ENCODE measurements at places on chromosomes 3 and 15.

GRCh38 chr15:76057332-76058000 is 2.3 kb upstream of the TMEM266 start:
- no peak for DNase-seq

DNA sequence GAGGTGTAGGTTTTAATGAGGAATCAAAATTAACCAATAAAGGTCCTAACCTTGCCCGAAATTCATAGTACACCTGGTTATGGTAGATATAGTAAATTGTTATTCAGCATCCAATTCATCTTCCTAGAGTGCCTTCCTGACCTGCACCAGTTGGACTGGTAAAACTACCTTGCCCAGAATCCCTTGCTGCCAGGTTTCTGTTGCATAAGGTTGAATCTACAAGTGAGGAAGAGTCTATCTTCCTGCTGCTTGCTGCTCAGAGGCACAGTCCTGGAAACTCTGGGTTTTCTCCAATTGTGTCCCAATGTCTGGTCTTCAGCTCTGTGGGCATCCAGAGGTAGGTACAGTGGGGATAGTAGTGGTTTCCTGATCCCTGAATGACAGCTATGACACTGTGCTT is 17.3 kb downstream of the CCDC54 start:
- DNase-seq = no peak

GRCh38 chr3:40770061-40770460 is 245.3 kb downstream of the ZNF621 start:
- DNase-seq = no peak

DNA sequence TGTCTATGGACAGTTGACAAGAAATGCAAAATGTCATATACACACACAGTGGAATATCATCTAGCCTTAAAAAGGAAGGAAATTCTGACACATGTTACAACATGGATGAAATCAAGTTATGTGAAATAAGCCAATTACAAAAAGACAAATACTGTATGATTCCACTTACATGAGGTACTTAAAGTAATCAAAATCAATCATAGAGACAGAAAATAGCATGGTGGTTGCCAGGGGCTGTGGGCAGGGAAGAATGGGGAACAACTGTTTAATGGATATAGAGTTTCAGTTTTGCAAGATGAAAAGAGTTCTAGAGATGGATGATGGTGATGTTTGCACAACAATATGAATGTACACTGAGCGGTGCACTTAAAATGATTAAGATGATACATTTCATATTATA is 613.8 kb upstream of the ZNF385D start:
- DNase-seq = no peak

All from glutamatergic neuron (in vitro differentiated cells).